NCI-H1436 (cell line): ENCODE measurements at places on chromosomes 2 and 18.

DNA sequence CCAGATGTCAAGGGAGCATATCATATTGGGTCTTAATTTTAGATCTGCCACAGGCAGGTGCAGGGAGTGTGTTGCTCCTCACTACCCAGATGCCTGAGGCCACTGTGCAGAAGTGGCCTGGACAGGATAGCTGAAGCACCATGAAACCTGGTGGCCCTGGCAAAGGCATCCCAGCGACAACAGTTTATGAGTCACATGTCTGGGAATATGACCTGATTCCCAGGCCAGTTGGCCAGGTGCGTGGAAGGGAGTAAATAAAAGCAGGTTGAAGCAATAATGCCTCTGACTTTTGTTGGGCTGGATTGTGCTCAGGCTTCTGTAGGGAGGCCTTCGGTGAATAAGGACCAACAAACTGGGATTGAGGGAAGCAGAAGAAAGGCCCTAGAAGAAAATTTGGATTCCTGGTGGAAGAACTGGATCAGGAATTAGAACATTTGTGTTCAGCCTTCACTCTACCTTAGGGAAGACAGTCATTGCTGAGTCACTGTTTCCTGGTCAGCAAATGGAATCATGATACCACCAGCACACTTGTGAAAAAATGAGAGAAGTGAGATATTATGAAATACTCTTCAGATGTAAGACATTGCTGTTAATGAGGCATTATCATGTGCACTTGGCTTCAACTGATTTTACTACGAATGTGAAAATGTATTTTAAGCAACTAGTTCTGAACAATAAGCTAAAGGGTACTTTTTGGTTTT is 78.4 kb upstream of the ZNF516 start:
- no peak for DNase-seq

- no peak for DNase-seq
Observed at GRCh38 chr2:237935740-237936452, 30.9 kb upstream of the UBE2F start.

DNA sequence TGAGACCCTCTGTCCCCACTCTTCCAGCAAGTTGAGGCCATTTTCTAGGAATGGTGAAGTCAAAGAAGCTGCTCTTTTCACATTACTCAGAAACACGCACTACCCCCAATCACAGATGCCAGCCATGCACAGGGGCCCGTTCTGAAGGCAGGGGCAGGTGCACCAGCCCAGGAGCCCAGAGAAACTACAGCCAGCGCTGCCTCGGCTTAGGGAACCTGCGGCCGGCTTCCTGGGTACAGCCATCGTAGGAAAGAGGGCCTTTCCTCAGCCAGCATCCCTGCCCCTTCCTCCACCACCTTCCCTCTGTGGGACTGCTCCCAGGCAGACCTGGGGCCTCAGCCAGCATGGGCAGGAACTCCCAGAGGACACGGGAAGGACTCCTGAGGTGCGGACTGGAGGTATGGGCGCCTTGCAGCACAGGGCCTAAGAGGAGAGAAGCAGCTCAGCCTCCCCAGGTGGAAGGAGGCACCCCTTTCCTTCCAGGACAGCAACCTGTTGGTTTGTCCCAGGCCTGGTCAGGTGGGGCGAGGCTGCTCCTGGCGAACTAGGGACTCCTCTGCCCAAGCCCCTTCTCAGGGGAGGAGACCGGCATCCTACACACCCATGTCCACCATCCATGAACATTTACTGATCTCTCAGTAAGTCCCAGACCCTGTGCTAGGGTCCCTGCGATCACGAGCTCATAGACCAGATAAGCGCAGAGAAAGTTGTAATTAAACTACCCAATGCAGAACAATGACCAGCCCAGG is 99.0 kb upstream of the ID2 start:
- DNase-seq, result no peak

- DNase-seq, result no peak
Observed at GRCh38 chr2:50438259-50438658, 593.7 kb downstream of the NRXN1 start.

- no peak for DNase-seq
Observed at GRCh38 chr2:219664944-219665343, 37.5 kb downstream of the SLC4A3 start.

- DNase-seq, result no peak
Observed at GRCh38 chr2:103005393-103005792, 243.6 kb downstream of the TMEM182 start.

DNA sequence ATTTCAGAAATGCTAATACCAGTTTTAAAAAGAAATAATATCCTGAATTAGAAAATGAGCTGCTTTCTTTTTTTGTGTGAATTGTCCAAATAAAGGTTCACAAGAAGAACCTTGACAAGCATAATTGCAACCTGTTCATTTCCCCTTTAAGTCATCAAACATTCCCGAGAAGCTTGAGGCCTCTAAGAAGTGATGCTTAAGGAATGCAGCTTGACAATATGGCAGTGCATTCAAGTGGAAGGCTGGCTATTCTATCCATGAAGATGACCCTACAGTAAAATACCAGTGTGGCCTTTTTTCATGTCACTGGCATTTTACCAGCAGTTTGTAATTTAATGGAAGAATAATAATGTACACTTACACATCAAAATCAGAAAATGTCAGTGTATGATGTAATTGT is 216.7 kb downstream of the CTNNA2 start:
- no peak for DNase-seq

DNA sequence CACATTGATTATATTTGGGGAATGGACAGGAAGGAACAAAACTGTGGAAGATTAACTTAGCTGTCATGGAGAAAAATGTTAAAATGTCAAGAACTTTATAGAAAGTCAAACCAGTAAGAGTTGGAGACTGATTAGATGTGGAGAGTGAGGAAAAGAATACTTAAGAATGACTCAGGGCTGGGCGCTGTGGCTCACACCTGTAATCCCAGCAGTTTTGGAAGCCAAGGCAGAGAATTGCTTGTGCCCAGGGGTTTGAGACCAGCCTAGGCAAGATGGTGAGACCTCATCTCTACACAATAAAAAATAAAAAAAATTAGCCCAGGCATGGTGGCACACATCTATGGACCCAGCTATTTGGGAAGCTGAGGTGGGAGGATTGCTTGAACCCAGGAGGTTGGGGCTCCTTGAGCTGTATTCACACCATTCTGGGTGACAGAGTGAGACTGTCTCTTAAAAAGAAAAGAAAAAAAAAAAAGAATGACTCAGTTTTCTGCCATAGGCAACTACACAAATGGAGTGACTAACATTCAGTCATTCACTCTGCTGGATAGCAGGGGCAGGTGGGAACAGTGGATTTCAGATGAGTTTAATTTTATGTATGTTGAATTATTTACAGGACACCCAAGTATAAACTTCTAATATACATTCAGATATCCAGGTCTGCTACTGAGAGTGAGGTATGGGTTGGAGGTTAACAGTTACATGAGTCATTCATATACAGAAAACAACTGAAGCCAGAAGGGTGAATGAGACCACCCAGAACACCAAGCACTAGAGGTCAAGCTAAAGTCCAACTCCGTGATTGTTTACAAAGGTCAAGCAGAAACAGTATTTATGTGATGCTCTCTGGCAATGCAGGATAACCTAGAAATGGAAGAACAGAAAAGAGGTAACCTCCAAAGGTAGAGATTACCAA is 33.9 kb downstream of the ORC2 start:
- no peak for DNase-seq

DNA sequence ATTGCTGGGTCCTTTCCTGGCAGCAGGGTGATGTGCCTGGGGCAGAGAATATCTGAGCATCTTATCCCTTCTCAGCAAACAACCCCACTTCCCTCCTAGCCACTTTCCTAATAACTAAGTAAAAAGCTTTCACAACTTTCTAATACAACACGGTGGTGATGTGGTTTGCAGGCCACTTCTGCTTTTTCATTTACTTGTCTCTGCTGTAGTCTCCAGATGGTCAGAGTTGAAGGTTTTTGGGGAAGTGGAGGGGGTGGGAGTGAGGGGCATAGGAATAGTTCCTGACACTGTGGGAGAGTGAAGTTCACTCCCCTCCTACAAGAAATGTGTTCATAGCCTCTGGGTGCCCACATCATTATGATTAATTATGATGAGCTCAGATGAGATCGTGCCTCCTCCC is 11.6 kb downstream of the OXER1 start:
- DNase-seq, result no peak

GRCh38 chr2:102449370-102449974 is 23.6 kb upstream of the SLC9A4 start:
- DNase-seq, result no peak

DNA sequence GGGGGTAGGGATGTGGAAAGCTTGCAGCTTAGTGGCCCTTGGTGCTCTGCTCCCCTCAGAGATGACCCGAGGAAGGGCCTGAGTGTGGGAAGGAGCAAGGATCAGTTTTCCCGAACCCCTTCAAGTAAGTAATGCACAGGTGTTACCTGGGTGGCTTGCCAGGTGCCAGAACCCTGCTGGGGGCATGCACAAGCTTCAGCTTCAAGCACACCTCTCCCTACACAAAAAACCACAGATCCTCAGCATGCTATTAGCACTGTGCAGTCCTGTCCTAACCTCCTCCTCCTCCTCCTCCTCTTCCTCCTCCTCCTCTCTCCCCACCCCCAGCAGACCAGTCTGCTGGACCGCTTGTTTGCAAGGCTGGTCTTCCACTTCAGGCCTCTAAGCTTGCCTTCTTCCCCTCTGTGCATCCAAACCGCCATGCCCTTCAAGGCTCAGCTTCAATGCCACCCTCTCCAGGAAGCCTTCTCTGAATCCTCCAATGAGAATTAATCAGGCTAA is 114.8 kb downstream of the ACAA2 start:
- DNase-seq, result no peak

- DNase-seq, result no peak
Observed at GRCh38 chr2:182866461-182867406, at the start of gene FRZB. TSS of gene FRZB (minus strand) at chr2:182866637. CDS start at chr2:182866552, 85 bp downstream.

DNA sequence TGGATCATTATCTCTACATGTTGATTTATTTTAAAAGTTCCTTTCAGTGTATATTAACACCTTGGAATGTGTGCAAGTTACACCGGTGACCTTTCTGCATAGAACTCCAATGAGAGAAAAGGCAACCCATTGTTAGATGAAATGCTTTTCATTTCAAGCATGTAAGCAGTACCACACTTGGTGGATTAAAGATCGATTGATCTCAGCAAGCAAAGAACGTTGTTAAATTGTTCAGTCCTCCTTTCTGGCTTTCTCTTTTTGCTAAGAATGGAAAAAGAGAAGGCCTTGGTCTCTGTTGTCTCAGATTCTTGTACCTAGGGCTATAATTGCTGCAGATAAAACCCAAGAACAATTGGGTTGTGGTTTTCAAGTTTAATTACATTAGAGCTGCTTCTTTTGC is 843.0 kb downstream of the DPP10 start:
- DNase-seq, result no peak

- peak; percentile 27 for DNase-seq
Observed at GRCh38 chr2:65366595-65367125, 65.7 kb downstream of the SPRED2 start.

- no peak for DNase-seq
Observed at GRCh38 chr2:135844301-135844895, 7.4 kb upstream of the LCT start.

DNA sequence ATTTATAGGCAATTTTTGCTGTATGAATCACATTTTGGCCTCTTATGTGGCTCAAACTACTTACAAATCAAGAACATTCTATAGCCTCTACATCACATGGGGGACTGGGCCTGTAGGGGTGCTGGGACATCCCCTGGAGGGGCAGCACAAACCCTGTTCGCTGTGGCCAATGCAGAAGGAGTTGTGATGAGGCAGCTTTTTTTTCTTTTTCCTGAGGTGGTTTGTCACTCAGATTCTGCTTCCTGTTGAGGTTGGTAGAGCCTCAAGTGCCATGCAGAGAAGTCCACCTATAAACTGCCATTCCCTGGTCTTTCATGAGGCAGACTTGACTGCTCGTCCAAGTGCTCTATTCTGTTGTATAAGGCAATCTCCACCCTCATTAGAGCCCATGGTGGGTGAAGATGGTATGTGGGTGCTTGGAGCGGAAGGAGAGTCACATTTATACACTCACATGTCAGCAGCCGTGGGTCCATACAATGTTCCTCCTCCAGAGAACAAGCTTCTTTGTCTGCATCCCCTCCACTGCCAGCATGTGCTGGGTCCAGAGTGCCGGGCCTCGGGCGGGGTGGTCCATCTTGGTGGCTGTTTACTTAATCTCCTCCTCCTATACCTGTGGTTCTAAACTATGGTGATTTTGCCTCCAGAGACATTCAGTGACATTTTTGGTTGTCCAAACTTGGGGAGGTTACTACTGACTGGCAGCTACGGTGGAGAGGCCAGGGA is 120.3 kb downstream of the ACOXL start:
- no peak for DNase-seq

GRCh38 chr2:163132850-163133249 is 294.3 kb upstream of the KCNH7 start:
- DNase-seq, result peak; percentile 55

DNA sequence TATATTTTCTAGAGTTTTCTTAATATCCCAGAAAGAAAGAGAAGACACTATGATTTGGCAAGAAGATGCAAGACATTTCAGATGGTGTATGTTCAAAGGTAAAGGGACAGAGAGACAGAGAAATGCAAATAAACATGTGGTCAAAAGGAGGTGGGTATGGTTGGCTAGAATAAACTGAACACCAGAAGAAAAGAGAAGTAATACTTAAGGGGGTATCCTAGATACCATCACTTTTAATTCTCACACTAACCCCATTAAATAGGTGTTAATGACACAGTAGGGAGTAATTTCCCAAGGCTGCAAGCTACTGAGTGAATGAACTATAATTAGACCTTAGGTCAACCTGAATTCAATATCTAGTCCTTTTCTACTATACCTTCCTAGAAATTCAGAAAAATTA is 111.2 kb upstream of the CD226 start:
- DNase-seq, result no peak

DNA sequence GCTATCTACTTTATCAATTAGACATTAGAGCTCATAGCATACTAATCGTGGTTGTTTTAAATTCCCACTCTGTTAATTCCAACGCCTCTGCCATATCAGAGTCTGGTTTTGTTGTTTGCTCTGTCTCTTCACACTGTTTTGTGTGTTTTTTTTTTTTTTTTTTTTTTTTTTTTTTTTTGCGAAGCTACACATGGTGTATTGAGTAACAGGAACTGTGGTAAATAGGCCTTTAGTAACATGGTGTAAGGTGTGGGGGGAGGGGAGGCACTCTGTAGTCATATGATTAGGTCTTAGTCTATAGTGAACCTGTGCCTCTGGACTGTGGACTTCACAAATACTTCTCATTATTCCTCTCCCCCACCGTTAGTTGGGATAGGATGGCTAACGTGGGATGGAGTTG is 370.7 kb upstream of the RAB12 start:
- no peak for DNase-seq

GRCh38 chr2:179437430-179437829 is 172.8 kb upstream of the SESTD1 start:
- DNase-seq, result no peak

- no peak for DNase-seq
Observed at GRCh38 chr2:43224131-43224570, 2.3 kb downstream of the ZFP36L2 start.
